Neural progenitor cell (in vitro differentiated cells): ENCODE measurements at places on chromosomes 11 and 22.

GRCh38 chr11:104098555-104098954, 62.1 kb downstream of the DDI1 start:
- no peak for DNase-seq

DNA sequence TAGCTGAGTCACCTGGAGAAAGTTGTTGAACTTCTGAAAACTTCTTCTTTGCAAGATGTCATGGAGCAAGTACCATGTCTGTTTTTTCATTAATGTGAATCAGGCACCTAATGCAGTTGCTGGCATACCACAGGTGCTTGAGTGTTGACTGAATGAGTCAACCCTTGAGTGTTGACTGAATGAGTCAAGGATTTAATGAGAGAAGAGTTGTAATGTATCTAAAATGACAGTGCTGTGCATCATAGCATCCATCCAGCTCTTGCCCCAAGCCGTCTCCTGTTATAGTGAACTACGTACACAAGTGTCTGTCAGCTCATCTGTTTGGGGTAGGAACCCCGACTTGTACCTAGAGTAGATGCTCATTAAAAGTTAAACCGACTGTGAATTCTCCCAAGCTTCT, 93.1 kb downstream of the CWC15 start:
- DNase-seq = no peak

- DNase-seq = no peak
These were observed 140.2 kb downstream of the SNX19 start for GRCh38 chr11:130776061-130776419.

DNA sequence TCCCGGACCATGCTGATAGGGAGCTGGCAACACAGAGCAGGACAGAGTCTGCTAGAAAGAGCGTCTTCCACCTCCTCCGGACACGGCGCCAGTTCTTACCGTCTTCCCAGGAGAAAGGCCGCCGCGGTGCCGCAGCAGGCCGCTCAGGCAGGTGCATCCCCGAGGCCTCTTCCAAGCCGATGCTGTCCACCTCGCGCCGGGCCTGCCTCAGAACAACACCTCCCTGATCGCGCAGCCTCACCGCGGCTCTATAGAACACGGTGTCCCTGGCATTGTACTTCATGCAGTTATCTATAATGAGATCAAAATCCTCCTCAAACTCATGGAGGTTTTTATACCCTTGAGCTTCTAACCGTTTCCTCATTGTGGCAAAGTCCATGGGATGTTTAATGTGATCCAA, 30.0 kb downstream of the BRD1 start:
- DNase-seq = no peak

GRCh38 chr11:32148895-32149294, 58.0 kb downstream of the RCN1 start:
- no peak for DNase-seq

- no peak for DNase-seq
These were observed 248.9 kb upstream of the NARS2 start for GRCh38 chr11:78823588-78823987.

DNA sequence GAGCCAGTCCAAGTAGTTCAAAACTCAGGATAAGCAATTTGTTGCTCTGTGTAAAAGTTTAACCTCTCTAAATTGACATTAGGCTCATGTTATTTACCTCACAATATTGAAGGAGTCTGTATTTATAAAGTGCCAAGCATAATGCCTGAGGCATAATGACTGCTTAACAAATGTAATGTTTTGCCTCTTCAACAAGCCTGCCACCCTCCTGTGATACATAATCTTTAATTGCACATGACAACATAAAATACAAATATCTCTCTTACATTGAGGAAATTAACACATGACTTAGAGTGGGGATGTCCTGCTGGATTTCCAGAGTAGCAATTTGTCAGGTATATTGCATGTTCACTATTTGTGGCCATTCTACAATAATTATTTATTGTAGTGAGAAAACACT, 469.2 kb upstream of the ANO5 start:
- DNase-seq = no peak

DNA sequence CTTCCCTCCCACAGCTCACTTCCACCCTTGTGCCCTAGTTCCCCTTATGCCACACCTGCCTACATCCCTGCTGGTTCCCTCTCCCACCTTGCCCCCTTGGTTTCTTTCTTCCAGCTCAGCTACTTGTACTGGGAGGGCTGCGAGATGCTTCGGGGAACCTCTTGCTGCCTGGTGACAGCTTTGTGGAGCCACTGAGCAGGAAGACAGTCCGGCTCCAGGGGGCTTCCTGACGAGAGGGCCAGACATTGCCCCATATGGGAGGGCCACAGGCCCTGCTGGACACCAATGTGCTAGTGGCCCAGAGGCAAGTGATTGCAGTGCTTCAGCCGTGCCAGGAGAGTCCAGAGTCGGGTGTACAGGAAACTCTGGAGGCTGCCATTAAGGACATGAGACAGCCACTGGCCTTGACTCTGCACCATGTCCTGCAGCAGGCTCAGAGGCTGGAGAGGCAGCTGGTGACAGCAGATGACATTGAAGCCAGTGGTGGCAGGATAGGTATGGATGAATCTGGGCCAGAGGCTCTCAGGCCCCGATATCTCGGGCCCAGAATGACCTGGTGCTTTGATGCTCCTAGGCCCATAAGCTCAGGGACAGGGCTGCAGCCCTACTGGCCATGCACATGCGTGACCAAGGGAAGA, 54.3 kb downstream of the BTG4 start:
- DNase-seq = no peak

- no peak for DNase-seq
These were observed 155.6 kb upstream of the TRIM48 start for GRCh38 chr11:55106391-55106790.

DNA sequence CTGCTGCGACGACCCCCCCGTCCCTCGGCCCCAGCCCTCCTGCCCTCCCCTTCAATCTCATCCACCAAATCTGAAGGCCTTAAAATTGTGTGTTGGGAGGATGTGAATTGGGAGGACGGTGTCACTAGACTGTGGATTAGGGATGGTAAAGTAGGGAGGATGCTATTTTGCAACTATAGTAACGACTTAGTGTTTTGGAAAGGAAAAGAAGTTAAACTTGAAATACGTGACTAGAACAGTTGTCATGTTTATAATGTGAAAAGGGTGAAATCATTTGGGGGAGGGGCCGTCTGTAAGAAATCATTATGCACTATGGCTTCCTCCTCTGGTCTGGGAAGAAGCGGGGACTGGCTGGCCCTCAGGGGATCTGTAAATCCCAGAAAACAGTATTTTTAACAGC, 43.4 kb upstream of the NNMT start:
- no peak for DNase-seq

DNA sequence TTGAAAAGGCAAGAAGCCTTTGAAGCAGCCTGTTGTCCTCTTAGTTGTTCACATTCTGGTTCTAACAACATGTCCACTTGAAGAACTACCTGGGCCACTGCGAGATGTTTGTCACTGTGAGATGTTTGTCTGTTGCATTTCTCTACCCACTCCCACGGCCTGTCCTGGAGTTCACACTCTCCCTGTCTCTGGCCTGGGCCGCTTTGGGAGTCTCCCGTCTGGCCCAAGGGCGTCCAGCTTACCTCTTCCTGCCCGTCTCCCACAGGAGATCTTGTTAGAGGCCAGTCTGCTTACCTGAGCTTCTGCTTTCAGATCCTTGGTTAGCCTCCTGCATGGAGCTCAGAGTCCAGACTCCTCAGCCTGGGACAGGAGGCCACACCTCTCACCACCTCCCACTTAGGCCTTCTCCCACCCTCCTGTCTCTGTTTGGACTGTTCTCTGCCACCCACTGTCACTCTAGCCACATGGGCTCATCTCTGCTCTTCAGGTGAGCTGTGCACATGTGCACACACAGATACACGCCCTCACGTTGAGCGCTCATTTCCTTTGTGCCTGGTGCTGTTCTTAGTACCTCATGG, 66.0 kb downstream of the TBC1D22A start:
- no peak for DNase-seq

GRCh38 chr11:93663021-93663420, 1.5 kb downstream of the CEP295 start:
- DNase-seq = peak; percentile 10

GRCh38 chr22:49291781-49292180, 535.9 kb downstream of the BRD1 start:
- DNase-seq = no peak

- no peak for DNase-seq
These were observed 537.6 kb downstream of the TBC1D22A start for GRCh38 chr22:47299863-47300697.

- no peak for DNase-seq
These were observed 57.2 kb downstream of the RPS6KA4 start for GRCh38 chr11:64415996-64416728.

- no peak for DNase-seq
These were observed 21.8 kb downstream of the TSPAN18 start for GRCh38 chr11:44748606-44749005.

GRCh38 chr22:17957204-17957603, 67.2 kb downstream of the MICAL3 start:
- no peak for DNase-seq

GRCh38 chr11:45947885-45948284, 25.4 kb downstream of the LARGE2 start:
- DNase-seq = no peak

GRCh38 chr11:45765836-45766235, 39.1 kb upstream of the SLC35C1 start:
- DNase-seq = no peak

DNA sequence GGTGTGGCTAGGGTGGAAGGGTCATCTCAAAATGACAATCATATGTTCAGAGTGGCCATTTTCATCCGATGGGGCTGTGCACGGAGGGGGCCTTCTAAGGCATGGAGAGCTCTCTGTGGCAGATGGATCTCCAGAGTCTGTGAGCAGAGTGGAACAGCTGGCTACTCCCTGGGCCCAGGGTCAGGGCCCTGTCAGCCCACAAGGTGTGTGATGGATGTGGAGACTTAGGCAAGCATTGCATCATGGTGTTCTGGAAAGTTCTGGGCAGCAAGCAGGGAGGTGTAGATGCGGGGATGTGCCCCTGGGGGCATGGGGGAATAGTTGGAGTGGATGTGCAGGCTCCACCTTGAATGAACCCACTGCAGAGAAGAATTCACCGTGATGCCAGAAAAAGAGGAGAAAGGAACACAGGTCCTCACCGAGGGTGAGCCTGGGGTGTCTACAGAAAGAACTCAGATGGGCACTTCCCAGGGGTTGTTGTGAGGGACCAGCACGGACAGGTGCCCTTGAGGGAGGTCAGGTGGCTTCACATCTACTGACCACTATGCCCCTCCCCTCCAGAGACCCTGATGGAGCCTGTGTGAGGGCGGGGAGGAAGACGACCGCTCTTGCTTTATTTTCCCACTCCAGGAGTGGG, 51.1 kb downstream of the CHRDL2 start:
- no peak for DNase-seq

DNA sequence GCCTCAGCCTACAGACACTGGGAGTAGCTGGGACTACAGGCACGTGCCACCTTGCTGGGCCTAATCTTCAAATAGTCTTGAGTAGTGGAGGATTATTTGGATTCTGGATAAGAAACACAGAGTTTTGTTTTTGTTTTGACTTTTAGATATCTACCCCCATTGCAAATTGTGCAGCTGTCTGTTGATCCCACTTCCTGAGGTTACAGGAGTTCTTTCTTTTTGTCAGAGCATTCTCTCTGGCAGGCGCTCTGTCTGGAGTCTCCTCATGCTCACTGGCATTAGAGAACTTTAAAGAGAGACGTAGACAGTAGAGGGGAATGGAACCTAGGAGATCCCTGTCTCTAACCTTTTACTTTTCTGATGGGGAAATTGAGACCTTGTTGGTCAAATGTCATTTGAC, 7.8 kb upstream of the ADAMTS8 start:
- no peak for DNase-seq

DNA sequence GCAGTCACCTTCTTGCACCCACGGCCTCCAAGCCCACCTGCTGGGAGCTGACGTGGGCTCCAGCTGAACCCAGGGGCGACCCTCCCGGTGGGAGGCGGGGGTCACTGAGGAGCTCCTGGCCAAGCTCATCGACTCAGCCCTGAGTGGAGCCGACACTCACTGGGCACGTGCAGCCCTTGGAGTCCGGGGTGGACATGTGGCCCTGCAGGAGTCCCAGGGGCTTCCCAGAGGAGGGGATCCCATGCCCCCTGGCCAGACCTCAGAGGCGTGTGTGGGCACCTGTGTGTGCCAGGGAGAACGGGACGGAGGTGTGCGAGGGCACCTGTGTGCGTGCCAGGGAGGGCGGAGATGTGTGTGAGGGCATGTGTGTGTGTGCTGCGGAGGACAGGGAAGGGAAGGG, 20.8 kb upstream of the BRSK2 start:
- DNase-seq = no peak

- DNase-seq = peak; percentile 35
These were observed 13.0 kb downstream of the NCF4 start for GRCh38 chr22:36873614-36874308.

DNA sequence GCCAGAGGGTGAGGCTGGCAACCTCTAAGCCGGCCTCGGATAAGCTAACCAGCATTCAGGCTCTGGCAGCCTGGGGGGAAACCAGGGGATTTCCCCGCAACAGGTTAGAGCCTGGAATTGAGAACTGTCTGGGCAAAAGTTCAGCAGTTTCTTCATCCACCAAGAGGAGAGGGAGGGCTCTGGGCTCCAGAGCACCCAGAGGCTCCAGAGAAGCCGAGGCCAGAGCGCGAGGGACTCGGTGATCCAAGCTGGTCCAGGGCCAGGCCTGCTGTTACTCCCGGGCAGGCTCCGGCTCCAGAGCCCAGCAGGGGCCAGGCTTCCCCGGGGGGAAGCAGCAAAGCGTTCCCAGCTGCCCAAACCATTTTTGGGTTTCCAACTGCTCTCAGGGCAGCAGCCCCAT, 13.3 kb upstream of the SH3BP1 start:
- DNase-seq = no peak

GRCh38 chr22:29009148-29009547, 52.5 kb downstream of the C22orf31 start:
- DNase-seq = no peak

DNA sequence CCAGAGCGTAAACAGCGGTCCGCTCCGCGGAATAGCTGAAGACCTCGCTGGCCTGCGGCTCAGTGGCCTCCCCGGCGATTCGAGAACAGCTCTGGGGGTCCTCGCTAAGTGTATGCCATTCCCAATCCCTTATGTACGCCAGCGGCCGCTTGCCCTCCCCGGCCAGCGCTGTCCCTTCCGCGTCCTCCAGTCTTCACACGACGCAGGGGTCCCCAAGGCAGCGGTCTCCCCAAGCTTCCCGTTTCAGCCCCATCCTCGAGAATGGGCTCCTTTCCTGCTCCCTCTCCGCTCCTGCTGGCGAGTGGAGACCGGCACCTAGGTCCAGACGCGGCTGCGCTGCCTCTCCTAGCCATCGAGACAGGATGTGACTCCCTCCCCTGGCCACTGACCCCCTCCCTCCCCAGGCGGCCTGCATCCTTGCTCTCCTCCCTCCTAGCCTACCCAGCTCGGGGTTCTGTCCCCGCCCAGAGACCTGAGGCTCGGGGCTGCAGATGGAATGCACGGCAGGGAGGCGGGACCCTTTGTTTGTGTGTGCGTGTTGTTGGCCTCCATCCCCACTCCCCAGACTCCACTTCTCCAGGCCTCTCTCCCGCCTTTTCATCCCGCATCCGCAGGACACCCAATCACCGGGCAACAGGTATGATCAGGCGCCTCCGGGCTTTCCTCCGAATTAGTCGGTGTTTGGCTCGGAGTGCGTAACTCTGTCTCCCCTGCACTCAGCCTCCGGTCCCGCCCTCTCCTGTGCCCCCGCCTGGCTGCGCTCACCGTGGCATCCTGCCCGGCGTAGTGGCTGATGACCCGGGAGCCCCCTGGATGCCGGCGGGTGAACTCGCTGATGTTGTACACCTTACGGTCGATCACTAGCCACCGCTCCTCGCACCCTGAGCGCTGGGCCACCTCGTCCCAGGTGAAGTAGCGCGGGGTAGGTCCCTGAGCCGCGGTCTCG, 740 bp downstream of the FADS1 start:
- DNase-seq = peak; percentile 84

- no peak for DNase-seq
These were observed 25.3 kb downstream of the SLC22A6 start for GRCh38 chr11:62959422-62959980.

- peak; percentile 80 for DNase-seq
These were observed 11.3 kb upstream of the MOGAT2 start for GRCh38 chr11:75706260-75706729.
